Activated CD4-positive, alpha-beta T cell treated with anti-CD3 and anti-CD28 coated beads for 36 hours (primary cell): ENCODE measurements at places on chromosomes 13 and 19. TPM values are rescaled to one million over a fixed set of nuclear protein-coding genes. Genes with fewer than 3 reads are reported as not detected.
A peak's percentile ranks its signal among the peaks of the same experiment; 100 is the strongest.

DNA sequence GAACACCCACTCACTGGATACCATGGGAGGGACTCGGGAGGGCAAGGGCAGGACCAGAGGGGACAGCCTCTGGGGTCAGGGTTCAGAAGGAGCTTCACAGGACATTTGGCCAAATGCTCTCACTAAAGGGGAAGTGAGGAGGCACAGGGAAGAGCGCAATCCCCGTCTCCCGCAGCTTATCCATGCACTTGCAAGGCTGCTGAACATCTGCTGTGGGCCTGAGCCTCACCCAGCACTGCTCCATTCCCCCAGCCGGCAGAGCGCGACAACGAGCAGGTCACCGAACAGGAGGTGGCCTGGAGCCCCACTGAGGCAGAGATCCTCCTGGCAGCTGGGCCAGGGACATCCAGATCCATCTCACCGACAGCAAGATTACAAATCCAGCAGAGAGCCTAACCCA, 23.3 kb downstream of the ELAVL1 start:
- H3K36me3 ChIP-seq, result peaks cover 29% of the 10 kb centered on the region
- no peaks in the 10 kb centered on the region for H3K4me1 ChIP-seq
- no peak for DNase-seq
- H3K4me3 ChIP-seq, result no peak overlapping the region
- H3K27me3 ChIP-seq, result no peaks in the 10 kb centered on the region

DNA sequence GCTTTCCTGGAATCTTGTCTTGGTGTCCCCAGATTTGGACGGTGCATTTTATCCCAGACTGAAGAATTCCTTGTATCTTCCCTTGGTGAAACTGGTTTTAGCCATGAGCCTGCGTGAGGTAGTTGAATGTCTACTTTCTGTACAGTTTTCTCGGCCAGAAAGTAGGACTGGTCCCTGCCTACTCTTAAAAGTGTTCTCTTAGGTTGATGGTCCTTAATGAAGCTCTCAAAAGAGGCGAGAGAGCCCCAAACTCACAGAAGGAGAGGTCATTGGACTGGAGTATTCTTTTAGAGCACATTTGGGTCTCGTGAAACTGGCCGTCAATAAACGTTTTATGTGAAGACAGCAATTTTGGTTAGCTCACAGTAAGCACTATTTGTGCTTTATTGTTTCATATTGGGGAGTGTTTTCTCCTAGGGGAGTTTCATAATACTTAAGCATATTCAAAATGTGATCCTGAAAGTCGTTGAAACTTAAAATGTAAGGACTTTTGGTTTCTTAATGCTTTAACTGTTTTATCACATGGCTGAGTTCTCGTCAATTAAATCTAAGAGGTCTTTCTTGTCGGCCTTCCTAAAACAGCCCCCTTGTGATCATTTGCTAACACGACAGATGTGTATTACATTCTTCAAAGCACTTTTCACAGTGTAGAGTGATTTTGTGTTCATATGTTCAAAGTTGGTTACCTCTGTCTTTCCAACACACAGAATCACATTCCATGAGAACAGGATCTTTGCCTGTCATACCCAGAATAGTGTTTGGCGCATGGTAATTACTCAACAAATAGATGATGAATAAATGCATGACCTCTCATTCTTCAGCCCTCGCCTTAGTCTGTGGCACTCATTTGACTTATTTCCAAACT, 889 bp downstream of the GTF2F2 start:
- peaks cover 11% of the 10 kb centered on the region for H3K4me1 ChIP-seq
- H3K4me3 ChIP-seq, result no peak overlapping the region
- no peaks in the 10 kb centered on the region for H3K36me3 ChIP-seq
- H3K27me3 ChIP-seq, result no peaks in the 10 kb centered on the region
- no peak for DNase-seq

GRCh38 chr19:19774354-19775033, 41.6 kb upstream of the ZNF14 start:
- DNase-seq, result no peak
- no peaks in the 10 kb centered on the region for H3K27me3 ChIP-seq
- peaks cover 36% of the 10 kb centered on the region for H3K4me1 ChIP-seq
- no peak overlapping the region for H3K4me3 ChIP-seq
- no peak overlapping the region for H3K27ac ChIP-seq

DNA sequence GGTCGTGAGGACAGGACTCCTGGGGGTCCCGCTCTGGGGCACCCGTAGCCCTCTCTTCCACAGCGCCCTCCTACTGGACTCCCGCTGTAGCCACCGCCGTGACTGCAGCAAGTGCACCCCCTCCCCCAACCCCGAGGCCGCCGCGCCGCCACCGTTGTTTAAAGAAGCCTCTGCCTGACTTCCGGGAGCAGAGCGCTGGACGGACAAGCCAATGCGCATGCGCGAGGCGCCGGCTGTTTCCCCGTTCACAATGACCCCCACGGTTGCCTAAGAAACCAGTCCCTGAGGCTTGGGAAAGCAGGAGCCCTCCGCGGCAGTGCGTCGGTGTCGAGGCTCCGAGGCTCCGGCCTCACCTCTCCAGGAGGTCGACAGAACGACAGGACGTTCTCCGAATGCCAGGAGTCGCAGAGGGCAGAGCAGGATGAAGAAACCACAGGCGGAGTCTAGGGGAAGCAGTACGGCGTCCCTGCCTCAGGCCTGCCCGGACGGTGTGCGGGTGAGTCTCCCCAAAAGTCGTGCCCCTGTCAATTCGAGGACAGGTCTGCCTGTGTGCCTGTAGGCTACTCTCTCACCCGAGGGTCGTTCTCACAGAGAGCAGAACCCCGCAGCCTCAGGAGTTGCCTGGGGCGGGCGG, 70.5 kb upstream of the ZNF420 start:
- peak; percentile 49 for DNase-seq
- no peaks in the 10 kb centered on the region for H3K27me3 ChIP-seq
- H3K4me1 ChIP-seq, result peaks cover 2% of the 10 kb centered on the region
- peaks cover 13% of the 10 kb centered on the region for H3K36me3 ChIP-seq
- no peak overlapping the region for H3K27ac ChIP-seq
- H3K4me3 ChIP-seq, result peak overlapping the region; percentile 36

The ZNF577 gene
- total RNA-seq, result 7.2 TPM

DNA sequence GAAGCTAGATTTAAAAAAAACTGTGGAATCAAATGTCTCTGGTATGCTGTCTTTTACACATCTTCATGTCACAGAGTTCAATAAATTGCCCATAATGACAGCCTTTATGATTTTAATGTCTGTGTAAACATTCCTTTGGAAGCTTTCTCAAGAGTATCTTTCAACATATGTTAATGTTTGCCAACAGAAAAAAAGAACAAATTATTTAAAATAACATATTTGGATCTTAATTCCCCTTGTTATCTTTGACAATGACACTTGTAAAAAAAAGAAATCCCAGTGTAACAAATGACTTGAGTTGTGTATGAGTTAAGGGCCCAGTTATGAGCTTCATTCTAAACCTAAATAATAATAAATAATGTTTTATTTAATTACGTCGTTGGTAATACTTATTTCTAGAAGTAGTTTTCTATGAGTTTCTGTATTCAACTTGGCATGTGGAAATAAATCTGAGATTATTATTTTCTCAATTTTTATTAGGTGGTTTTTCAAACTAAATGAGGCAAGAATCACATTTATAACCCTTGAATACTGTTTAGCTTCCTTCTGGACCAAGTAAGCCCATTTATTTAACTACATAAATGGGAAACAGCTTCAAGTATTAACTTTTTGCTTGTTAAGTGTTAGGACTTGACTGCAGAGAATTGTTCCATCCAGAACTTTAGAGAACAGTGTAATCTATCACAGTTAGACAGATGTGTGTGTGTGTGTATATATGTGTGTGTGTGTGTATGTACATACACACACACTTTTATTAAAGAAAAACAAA, 182.1 kb downstream of the POSTN start:
- no peak overlapping the region for H3K27ac ChIP-seq
- H3K36me3 ChIP-seq, result no peaks in the 10 kb centered on the region
- no peak overlapping the region for H3K4me3 ChIP-seq
- H3K4me1 ChIP-seq, result no peaks in the 10 kb centered on the region
- DNase-seq, result no peak

The CNMD gene
- not detected for total RNA-seq

DNA sequence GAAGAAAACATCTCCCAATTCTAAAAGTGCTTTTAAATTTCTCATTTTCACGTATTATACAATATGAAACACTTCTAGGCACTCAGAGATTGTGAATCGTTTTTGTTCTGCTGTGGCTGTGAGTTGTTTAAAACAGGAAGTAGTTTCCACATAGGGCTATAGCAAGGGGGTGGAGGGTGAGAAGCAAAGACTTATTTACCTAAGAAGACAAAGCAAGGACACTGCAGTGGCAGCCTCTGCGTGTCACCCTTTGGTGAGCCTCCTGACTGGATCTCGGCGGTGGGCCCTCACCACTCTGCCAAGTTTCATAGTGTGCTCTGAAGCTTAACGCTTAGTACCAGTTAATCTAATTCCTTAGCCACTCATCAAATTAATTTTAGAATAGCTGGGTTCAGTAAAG, 56.8 kb downstream of the TNFSF13B start:
- no peak overlapping the region for H3K27ac ChIP-seq
- peaks cover 11% of the 10 kb centered on the region for H3K4me1 ChIP-seq
- H3K4me3 ChIP-seq, result no peak overlapping the region
- H3K27me3 ChIP-seq, result peaks cover 3% of the 10 kb centered on the region

GRCh38 chr13:43487461-43487860, 299.3 kb downstream of the ENOX1 start:
- H3K4me3 ChIP-seq, result no peak overlapping the region
- H3K36me3 ChIP-seq, result no peaks in the 10 kb centered on the region
- H3K27me3 ChIP-seq, result no peaks in the 10 kb centered on the region
- peaks cover 7% of the 10 kb centered on the region for H3K4me1 ChIP-seq
- DNase-seq, result no peak

The SLC46A3 gene
- total RNA-seq, result 2.8 TPM
